Gastrocnemius medialis (tissue), 4 donors: ENCODE measurements at places on chromosomes 2 and 18.

- no peak overlapping the region for H3K27ac ChIP-seq
- no peak overlapping the region for H3K4me3 ChIP-seq
- H3K27me3 ChIP-seq = no peaks in the 10 kb centered on the region
- no peak for DNase-seq
These were observed 115.9 kb downstream of the MEIS1 start for GRCh38 chr2:66550826-66551225.

DNA sequence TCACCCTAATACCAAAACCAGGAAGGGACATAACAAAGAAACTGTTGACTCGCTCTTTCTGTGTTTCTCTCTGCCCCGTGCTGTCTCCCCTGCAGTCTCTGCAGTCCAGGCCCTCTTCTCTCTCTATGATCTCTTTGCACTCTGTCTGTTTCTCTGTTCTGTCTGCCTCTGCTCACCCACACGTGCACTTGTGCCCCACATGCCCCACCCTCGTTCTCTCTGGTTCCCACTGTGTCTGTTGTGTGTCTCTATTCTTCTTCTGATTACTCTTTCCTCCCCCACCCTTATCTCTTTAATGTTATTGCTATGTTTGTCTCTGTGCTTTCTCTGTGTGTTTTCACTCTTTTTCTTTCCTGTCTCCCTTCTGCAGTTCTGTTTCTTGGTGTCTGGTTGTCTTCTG, 54.0 kb downstream of the NAT8 start:
- no peaks in the 10 kb centered on the region for H3K27me3 ChIP-seq
- H3K27ac ChIP-seq = no peak overlapping the region
- no peaks in the 10 kb centered on the region for H3K4me1 ChIP-seq
- DNase-seq = no peak

DNA sequence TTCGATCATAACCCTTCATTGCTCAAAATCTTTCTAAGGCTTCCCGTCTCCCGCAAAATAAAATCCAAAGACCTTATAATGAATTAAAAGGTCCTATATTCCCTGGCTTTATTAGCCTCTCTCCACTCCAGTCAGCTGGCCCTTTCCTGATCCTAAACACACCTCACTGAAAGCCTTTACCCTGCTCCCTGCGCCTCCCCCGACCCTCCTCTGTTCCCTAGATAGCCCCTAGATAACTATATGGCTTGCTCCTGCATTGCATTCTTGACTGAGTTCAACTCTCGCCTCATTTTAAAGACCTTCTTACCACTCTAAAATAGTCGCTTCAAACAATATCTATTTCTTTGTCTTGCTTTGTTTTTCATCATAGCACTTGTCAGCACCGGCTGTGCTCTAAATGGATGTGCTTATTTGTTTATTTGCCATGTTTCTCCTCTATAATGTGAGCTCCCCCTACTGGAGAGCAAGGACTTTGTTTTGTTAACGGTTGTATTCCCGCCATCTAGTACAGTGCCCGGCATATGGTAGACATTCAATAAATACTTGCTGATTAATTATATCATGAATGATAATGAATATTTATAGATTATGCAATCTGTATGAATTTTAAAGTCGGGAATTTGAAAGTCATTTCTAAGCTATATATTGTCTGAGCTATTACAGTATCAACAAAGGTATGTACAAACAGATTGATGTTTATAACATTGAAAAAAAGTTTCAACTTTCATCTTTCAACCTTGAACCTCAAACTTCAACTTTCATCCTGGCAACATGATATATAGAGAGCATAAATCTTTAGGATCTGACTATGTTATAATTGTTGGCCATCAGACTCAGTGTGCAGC, 32.4 kb upstream of the VIT start:
- H3K36me3 ChIP-seq = no peaks in the 10 kb centered on the region
- peak overlapping the region; percentile 11 for H3K27ac ChIP-seq
- H3K27me3 ChIP-seq = no peaks in the 10 kb centered on the region

- H3K4me1 ChIP-seq = peaks cover 99% of the 10 kb centered on the region
- DNase-seq = peak; percentile 80
- no peak overlapping the region for H3K4me3 ChIP-seq
- no peaks in the 10 kb centered on the region for H3K36me3 ChIP-seq
These were observed 16.5 kb downstream of the BIN1 start for GRCh38 chr2:127090281-127091120.

- H3K4me3 ChIP-seq = no peak overlapping the region
- H3K27me3 ChIP-seq = no peaks in the 10 kb centered on the region
- H3K4me1 ChIP-seq = no peaks in the 10 kb centered on the region
- H3K36me3 ChIP-seq = no peaks in the 10 kb centered on the region
- H3K27ac ChIP-seq = no peak overlapping the region
- DNase-seq = no peak
These were observed 645.5 kb upstream of the ID2 start for GRCh38 chr2:8036366-8036765.

- H3K4me1 ChIP-seq = no peaks in the 10 kb centered on the region
- H3K27ac ChIP-seq = peak overlapping the region; percentile 50
- peak; percentile 58 for DNase-seq
- no peak overlapping the region for H3K4me3 ChIP-seq
- no peaks in the 10 kb centered on the region for H3K27me3 ChIP-seq
These were observed 16.3 kb upstream of the MYO1B start for GRCh38 chr2:191228861-191229260.

DNA sequence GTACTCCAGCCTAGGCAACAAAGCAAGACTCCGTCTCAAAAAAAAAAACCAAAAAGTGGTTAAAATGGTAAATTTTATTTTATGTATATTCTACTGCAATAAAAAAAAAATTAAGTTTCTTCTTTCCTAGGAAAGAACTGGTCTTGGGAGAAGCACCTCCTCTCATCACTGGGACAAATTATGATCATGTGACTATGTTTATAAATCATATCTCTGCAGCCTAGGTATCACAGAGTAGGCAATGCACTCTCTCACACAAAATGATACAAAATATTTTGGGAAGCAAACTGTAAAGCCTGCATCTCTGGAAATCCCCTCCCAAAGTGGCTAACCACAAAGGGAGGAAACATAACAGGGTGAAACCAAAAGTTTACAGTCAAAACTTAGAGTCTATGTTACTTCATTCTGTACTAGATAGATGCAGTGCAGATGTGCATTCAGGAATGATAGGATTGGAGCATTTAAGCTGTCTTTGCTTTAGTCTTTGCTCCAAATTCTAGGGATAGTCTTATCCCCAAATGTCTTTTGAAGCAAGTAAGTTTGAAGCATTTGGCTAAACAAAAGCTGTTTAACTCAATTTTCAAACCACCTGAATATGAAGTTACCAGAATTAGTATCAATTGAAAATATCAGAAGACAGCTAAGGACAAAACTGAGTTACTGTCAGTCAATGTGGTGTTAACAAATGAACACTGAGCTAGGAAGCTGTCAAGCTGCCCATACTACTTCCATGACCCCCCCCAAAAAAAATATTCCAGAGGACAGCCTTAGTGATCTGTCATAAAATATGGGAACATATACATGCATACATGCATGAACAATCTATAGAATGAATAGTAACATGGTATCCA, 21.1 kb upstream of the MALT1 start:
- no peaks in the 10 kb centered on the region for H3K36me3 ChIP-seq
- H3K27me3 ChIP-seq = no peaks in the 10 kb centered on the region
- no peak for DNase-seq
- H3K4me1 ChIP-seq = no peaks in the 10 kb centered on the region
